ENCODE measurements at places on chromosomes 2 and 18.

- no peak for DNase-seq
These were observed 51.9 kb upstream of the REG3G start for GRCh38 chr2:78973630-78974029.

DNA sequence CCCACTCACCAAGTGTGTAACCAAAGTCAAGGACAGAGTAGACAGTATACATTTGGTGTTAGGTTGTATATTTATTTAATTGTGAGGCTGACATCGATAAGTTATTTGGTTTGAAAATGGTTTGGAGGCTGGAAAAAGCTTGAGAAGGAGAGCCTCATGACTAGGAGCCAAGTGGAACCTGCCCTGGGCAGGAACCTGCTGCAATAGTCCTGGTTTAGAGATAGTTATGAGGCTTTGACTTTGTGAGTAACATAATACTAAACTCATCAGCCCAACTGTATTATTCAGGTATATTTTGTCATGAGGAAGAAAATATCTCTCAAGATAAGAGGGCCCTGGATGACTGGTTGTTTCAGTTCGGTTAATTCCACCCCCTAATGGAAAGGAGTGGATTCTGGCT lies 234.3 kb upstream of the CYRIA start:
- DNase-seq: no peak

DNA sequence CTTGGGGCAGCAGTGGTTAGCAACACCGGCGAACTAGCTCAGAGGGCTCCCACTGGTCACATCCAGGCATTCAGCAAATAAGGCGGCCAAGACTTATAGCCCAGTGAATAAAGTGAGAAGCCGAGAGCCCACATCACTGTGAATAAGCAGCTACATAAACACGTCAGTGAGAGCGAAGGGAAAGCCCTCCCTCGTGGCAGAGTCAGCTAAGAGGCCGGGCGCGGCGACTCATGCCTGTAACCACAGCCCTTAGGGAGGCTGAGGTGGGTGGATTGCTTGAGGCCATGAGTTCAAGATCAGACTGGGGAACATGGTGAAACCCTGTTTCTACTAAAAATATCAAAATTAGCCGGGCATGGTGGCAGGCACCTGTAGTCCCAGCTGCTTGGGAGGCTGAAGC lies 5.2 kb downstream of the D2HGDH start:
- peak; percentile 20 for DNase-seq

DNA sequence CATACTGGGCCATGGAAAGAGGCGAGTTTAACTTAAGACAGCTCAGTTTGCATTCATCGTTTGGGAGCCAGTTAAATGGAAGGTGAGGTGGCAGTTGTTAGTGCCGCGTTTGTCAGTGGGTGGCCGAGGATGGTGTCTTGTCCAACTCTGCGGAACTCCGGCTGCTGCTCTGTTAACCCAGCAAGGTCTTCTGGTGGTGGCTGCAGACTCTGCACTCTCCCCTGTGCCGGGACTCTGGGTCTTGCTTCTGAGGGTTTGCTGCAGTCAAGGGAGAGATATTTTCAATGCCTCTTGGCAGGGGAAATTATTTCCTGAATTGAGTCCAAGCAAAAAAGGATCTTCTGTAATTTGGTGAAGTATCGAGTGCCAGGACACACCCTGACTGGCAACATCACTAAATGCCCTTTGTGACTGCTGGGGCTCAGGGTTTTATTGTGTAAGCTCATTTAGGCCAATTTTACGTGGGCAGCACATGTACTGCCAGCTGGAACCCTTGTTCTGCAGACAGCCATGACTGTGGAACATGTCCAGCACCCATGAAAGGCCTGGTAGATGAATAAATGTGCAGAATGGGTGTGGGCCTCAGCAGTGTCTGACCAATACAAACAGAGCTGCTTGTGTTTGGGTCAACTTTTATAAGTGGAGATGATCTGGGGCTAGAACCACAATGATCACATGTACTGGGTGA lies 58.1 kb downstream of the IL1R2 start:
- peak; percentile 52 for DNase-seq

DNA sequence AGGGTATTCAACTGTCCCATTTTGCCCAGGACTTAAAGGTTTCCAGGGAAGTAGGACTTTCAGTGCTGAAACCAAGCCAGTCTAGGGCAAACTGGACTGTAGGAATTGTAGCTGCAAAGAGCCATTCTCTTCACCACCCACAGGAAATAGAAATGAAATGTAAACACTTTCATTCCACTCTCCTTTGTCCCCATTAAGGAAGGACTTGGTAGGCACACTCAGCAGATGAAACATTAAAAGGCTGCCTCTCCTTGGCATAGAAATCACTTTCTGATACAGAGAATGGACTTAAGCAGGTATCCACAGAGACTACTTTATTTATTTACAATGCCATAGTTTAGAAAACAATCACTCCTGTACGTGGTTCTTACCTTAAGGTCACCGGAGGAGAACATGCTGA lies 102.9 kb upstream of the CCDC195 start:
- no peak for DNase-seq

DNA sequence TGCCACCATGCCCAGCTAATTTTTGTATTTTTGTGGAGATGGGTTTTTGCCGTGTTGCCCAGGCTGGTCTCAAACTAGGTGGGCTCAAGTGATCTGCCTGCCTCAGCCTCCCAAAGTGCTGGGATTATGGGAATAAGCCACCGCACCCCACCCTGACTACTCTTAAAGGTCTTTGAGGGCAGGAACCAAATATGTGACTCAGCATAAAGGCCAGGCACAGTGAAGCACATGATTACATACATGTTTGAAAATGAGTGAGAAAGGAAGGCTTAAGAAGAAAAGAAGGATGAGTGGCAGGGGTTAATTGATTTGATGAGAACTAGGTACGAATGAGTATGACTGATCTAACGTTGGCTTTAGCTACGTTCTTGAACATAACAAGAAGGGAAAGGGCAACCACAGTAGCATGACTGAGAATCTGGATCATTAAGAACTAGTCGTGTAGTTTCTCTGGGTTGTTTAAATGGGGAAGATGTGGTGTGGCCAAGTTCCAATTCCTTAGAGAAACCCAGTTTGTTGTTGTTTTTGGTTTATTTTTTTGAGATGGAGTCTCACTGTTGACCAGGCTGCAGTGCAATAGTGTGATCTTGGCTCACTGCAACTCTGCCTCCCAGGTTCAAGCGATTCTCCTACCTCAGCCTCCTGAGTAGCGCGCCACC lies 6.8 kb downstream of the RESP18 start:
- DNase-seq: no peak

DNA sequence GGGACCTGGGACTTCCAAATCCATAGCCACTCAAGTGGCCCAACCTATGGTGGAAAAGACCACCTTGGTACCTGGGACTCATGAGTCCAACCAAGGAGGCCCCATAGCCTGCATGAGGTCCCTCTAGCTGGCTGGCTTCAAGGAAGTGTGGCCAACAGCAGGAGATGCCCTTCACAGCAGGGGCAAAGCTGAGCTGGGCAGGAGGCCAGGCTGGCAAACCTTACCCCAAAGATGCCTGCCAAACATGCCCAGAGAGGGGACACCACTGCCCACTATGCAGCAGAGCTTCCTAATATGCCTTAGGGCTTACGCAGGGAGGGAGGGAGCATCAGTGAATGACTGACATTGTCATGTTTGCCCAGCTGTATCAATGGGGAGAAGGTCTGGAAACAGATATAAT lies 188.0 kb upstream of the GLI2 start:
- no peak for DNase-seq

- DNase-seq: no peak
These were observed at the start of gene LRRFIP1 for GRCh38 chr2:237627441-237628246. Gene LRRFIP1 (plus strand): TSS chr2:237627587. CDS start chr2:237627645, 58 bp downstream.

GRCh38 chr18:41543815-41544214 lies 411.2 kb upstream of the PIK3C3 start:
- DNase-seq: no peak

DNA sequence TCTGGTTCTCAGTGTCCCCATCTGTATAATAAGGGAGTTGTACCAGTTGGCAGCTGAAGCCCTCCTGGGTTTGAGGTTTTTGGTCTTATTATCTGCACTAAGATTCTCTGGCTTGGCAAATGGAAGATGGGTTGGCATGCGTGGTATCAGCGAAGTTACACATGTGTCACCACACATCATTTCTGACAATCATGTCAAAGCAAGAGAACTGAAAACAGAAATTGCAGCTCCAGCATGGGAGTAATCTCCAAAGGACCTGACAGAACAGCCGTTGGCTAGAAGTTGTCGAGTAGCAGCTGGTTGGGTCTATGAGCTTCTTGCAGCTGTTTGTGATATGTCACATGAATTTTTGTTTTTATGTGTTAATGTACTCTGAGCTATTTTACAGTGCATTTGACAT lies 317.4 kb downstream of the SLC4A3 start:
- no peak for DNase-seq

GRCh38 chr2:139369423-139370409 lies 589.5 kb upstream of the NXPH2 start:
- no peak for DNase-seq

DNA sequence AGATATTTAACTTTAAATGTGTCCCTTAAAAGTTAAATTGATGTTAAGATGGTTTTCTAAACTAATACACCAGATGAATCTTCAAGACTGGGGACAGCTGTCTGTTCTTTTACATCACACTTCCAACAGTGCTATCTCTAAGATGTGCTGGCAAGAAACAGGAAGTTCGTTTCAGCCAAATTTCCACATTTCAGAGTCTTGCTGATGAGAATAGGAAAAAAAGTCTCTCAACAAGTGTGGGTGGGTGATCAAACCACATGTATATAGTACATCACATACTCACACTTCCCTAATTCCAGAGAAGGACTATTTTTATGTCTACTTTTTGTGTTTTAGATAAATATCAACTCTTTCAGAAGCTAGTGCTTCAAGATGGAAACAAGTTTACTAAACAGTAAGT lies 1712.8 kb upstream of the TMEFF2 start:
- peak; percentile 52 for DNase-seq

DNA sequence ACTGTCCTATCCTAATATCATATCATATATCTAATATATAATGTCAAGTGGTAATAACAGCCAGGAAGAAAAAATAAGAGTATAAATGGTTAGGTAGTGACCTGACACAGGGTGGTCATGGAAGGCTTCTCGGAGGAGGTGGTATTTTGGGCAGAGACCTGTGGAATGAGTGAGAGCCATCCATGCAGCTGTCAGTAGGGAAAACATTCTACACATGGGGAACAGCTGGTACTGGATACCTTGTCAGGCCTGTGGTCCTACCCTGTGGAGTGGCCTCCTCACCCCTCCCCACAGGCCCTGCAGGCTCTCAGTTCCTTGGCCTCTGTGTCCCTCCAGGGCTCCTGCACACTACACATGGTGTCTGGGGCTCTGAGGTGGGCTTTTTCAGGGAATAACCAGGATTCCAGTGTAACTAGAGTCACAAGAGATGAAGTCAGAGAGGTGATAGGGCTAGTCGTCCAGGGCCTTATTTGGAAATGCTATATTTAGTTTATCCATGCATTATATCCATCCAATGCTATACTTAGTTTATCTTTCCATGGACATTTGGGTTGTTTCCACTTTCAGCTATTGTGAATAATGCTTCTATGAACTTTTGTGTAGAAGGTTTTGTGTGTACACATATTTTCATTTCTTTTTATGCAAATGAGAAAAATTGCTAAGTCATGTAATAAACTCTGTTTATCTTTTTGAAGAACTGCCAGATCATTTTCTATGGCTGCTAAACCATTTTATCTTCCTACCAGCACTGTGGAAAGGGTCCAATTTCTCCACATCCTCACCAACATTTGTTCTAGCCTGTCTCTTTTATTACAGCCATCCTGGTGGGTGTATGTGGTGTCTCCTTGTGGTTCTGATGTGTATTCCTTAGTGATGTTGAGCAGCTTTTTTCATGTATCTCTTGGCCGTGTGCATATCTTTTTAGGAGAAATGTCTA lies 75.6 kb downstream of the TPGS2 start:
- DNase-seq: no peak

GRCh38 chr2:202299712-202300111 lies 34.1 kb downstream of the NOP58 start:
- no peak for DNase-seq

Measured in inflammatory macrophage treated with lipopolysaccharide for 1 hour (primary cell).